NCI-H526 treated with DMSO at 0.1 percent for 48 hours (cell line): ENCODE measurements at places on chromosomes 13 and 19.

DNA sequence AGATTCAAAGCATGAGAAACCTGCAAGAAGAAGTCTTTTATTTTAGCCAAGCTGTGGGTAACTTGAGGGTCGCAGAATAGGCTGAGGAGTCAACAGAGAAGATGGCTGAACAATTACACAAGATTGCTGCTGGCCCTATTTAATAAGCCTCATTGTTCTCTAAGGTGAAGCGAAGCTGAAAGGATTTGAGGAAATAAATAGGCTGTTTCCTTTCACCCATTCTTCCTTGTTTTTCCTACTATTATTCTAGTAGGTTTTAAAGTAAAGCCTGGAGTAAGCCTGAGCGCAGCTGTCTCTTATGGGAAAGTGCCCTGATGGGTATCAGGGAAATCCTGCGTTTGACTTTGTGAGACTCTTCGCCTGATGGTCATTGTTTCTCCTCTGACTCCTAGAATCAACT, 25.0 kb upstream of the PCCA start:
- no peak for DNase-seq

- DNase-seq = no peak
Measured at GRCh38 chr13:113624235-113624587, 33.8 kb downstream of the ATP4B start.

- DNase-seq = no peak
Measured at GRCh38 chr19:1272423-1273262, 2.7 kb upstream of the FAM174C start.

GRCh38 chr19:27780367-27781075, 1432.4 kb downstream of the UQCRFS1 start:
- DNase-seq = no peak

GRCh38 chr13:109667056-109667455, 119.3 kb downstream of the IRS2 start:
- DNase-seq = no peak
